HAP-1 (cell line): ENCODE measurements at places on chromosomes 13 and 19.
A peak's percentile ranks its signal among the peaks of the same experiment; 100 is the strongest.

DNA sequence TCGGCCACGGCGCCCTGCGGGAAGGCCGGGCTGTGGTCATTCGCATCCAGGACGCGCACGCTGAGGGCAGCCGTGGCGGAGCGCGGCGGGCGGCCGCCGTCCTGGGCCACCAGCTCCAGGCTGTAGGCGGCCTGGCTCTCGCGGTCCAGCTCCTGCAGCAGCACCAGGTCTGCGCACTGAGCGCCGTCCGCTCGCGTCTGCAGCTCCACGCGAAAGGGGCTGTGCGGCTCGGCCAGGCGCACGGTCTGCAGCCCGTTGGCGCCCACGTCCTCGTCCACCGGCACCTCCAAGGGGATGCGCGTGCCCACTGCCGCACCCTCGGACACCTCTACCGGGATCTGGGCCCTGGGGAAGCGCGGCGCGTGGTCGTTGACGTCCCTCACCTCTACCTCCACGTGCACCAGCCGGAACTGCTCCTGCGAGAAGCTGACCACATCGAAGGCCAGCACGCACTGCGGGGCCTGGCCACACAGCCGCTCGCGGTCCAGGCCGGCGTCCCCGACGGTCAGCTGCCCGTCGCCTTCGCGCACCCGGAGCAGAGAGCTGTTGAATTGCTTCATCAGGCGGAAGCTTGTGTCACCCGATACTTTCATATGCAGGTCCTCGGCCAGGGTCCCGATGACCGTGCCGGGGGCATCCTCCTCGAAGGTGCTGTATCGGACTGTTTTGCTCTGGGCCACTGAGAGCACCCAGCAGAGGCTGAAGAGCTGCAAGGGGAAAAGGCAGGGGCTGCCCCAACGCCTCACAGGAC, 583 bp downstream of the PCDH8 start:
- no peak for DNase-seq

DNA sequence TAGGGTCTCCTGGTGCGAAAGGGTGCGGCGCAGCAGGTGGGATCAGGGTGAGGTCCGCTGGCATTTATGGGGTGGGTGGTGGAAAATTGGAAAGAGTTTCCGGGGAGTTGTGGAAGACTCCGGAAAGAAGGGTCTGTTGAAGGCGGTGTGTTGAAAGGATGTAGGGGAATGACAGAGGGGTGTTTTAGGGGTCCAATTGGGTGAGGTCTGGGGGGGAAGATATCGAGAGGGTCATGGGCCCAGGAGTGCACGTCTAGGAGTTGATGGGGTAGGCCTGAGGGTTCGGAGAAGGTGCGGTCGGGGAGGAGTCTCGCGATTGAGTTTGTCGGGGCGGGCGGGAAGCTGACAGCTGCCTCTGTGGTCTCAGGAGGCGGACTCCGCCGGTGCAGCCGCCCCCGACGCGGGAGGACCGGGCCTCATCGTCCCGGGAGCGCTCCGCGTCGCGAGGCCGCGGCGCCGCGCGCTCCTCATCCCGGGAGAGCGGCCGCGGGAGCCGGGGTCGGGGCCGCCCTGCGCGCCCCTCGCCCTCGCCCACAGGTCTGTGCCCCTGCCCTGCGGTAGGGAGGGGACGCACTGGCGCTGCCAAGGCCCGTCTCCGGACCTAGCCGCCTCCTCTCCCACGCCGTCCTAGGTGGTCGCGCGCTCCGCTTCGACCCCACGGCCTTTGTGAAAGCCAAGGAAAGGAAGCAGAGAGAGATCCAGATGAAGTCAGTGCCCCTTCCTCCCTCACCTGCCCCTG, 7.0 kb downstream of the PGLYRP1 start:
- DNase-seq = no peak

DNA sequence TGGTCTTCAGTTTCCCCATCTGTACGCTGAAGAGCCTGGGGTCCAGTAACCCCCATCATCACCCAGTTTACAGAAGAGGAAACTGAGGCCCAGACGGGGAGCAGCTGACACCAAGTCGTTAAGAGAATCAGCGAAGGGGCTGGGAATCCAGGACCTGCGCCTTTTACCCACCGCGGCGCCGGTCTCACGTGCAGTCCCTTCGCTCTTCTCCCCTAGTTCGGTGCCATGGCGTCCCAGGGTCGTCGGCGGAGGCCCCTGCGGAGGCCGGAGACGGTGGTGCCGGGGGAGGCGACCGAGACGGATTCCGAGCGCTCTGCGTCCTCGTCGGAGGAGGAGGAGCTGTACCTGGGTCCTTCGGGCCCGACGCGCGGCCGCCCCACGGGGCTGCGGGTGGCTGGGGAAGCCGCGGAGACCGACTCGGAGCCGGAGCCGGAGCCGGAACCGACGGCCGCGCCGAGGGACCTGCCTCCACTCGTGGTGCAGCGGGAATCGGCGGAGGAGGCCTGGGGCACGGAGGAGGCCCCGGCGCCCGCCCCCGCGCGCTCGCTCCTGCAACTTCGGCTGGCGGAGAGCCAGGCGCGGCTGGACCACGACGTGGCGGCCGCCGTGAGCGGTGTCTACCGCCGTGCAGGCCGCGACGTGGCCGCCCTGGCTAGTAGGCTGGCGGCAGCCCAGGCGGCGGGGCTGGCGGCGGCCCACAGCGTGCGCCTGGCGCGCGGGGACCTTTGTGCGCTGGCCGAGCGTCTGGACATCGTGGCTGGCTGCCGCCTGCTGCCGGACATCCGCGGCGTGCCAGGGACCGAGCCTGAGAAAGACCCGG, 698 bp downstream of the BLOC1S3 start:
- peak; percentile 56 for DNase-seq

- DNase-seq = peak; percentile 66
These were observed 109.3 kb downstream of the ABCC4 start for GRCh38 chr13:95191821-95192563.

DNA sequence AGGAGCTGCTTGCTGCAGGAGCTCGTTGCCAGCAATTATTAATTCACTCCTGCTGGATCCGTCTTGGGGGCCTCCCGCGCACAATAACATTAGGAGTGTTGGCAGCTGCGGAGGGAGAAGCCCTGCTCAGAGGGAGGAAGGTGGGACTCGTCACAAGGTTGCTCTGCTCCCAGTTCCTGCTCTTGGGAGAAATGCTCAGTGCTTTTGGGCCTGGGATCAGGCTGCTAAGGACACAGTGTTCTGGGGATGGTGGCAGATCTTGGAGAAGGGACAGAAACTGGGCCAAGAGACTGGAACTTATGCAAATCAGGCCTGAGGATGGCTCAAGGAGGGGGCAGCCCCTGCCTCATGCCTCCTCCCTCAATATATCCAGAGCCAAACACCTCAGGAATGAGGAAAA, 78.9 kb upstream of the OLFM4 start:
- DNase-seq = no peak

DNA sequence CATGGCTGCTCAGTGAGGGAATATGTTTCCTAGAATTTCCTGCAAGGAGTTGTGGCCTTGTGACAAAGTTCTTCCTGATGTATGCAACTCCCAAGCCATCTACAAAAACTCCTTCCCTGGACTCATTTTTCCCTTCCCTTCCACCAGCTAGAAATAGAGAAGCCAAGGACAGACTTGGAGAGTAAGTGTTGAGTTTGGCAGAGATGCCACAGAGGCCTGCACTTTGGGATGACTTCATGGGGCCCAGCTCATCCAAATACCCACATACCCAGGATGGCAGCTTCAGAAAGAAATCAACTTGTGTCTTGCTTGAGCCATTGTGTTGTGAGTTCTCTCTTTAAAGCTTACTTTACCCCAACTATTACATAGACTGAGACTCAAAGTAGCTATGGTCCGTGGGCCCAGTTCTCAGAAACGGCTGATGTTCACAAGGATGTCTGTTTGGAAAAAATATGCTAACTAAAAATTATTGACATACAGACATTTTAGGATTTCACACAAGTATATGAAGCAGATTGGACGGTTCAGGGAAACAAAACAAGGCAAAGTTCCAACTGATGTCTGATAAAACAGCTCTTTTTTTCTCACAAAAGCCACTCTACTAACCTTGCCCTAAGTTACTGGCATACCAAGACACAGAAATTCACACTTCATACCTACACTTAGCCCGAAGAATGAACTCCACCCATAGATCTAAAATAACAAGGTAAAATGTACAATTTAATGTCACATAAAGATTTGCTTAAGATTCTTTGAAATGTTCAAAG, 107.9 kb downstream of the NALCN start:
- DNase-seq = no peak

DNA sequence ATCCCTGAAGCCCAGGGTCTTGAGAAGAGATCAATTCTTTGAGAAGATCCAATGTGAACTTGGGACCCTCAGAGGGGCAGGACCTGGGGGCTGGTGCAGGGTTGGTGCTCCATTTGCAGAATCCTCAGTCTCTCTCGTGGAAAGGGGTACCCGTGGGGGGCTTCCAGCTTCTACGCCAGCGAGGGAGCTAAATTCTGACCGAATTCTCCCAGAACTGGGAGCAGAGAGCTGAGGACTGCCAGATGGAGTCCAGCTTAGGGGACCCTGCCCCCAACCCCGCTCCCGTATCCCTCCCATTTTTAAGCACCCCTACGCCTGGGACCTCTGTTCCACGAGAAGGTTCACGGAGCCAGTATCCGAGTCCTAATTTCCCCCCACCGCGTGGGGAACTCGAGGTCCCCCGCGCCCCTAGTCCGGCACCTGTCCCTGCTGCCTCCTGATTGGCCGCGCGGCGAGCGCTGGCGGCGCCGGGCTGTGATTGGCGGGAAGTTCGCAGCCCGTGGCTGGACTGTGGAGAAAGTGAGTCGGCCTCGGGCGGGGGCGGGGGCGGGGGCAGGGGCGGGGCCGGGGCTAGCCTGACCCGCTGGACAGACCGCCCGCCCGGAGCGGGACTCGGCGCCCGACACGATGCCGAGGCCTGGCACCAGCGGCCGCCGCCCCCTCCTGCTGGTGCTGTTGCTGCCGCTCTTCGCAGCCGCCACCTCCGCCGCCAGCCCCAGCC, 4.4 kb upstream of the LTBP4 start:
- DNase-seq = peak; percentile 89

- no peak for DNase-seq
These were observed 28.0 kb downstream of the MEGF8 start for GRCh38 chr19:42353341-42354015.

DNA sequence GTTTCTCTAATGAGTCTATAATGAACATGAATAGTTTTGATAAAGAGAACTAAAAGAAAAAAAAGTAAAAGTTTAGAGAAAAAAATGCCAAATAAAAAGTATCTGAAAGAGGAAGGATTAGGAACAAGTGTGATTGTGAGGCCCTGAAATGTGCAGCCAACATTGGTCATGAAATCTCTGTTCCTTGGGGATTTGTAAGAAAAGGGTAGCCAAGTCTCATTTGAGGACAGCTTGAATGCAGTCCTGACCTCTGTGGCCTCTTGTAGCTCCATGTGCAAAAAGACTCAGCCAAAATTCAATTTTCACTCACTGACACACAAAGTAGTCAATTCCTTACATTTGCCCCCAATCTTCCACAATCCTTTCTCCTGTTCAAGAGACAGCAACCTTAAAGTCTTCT, 167.9 kb downstream of the KLF12 start:
- DNase-seq = no peak

DNA sequence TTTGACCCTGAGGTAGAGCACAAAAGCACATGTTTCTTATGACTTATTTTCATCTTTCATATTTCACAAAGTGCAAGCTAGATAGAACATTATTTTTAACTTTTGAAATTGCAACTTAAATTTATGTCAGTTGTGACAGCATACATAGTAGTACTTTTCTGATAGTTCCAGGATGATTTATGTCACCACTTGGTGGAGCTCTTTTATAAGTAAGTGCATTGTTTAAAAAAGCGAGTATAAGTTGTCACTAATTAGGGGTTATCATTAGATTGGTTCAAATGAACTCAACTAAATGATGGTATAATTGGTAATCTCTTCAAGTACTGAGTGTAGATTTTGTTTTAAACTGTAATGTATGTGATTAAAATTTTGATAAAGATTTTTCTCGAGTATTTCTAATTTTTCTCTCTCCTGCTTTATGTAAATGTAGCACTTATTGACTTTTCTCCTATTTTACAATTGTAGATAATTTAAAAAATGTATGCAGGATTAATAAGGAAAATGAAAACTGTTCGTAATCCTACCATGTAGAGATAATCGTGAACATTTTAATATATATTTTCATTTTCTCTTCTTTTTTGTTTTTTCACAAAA, 31.1 kb downstream of the RB1 start:
- peak; percentile 21 for DNase-seq

GRCh38 chr13:112686987-112687386, 2.9 kb upstream of the ATP11A start:
- DNase-seq = no peak

DNA sequence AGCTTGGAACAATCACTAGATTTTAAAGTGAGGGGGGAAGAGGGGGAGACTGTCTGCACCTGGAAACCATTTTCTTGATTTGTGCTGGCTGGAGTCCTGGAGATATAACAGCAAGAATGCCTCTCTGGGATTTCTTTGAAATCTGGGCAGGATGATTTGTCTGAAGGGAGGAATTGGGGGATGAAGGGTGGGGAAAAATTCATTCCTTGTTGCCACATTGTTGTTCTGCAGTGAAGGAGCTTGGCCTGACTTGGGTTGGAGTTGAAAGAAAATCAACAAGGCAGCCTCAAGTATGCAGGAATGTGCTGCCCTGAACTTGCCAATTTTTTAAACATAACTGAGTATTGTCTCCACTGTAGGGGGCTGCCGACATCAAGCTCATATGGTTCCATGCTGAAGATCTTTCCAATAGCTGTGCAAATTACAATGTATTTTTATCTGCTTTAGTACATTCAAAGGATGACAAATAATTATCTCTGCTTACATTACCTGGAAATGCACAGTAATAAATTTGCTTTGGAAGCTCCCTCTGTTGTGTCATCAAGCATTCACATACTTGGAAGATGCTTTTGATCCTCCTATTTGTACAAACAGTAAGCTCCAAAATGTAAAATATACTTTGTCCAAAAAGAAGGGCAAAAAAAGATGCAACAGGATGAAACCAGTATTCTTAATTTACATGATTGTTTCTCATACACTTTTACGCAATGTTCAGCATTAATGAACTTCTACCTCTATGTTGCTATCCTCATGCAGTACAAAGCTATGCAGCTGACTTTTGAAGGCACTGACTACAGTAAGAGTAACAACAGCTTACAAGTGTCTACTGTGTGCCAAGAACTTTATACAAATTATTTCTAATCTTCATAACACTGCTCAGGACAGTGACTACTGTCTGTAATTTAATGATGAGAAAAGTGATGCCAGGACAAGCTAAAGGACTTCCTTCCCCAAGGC, 627.9 kb upstream of the KLF12 start:
- DNase-seq = no peak

DNA sequence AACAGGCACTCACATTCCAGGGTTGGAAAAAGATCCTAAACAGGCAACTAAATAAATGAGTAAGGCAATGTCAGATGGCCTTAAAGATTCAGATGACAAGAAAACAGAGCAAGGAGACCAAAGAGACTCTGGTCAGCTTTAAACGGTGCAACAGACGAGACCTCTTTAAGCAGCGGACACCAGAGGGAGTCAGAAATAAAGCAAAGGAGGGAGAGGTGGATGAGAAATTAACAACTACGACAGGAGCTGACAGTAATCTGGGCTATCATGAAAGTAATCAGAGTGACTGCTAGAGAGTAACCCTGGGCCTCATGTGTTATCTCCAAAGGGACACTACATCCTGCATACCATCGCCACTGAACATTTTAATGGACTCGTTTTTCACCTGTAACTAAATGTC, 1.1 kb downstream of the ZNF550 start:
- DNase-seq = no peak
